NCI-H2081 treated with DMSO at 0.1 percent for 48 hours (cell line): ENCODE measurements at places on chromosomes 12 and 14.
A peak's percentile ranks its signal among the peaks of the same experiment; 100 is the strongest.

GRCh38 chr14:52402812-52403526, 88.9 kb downstream of the PTGER2 start:
- DNase-seq = no peak

DNA sequence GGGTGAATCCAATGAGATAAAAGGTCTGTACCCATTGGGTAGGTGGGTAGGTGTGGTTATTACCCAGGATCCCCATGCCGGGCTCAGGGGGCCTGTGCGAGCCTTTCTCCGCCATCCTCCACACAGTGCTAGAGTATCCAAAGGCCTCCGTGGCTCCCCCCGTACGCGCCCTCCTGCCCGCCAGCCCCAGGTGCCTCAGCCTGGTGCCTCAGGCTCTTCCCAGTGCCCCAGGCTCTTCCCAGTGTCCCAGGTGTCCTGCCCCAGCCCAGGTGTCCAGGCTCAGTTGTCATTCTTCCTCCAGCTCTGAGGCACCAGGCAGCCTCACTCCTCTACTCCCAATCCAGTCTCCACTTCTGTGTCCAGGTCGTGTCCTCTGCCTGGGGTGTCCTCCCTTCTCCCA, 27.6 kb upstream of the YY1 start:
- no peak for DNase-seq

- no peak for DNase-seq
Observed at GRCh38 chr14:99512110-99512449, 30.9 kb downstream of the CCNK start.

GRCh38 chr12:31897781-31898503, 61.3 kb upstream of the RESF1 start:
- DNase-seq = peak; percentile 9

- DNase-seq = no peak
Observed at GRCh38 chr14:103141117-103141796, 18.0 kb downstream of the TNFAIP2 start.

GRCh38 chr12:128820253-128820652, 3.5 kb downstream of the SLC15A4 start:
- DNase-seq = no peak

DNA sequence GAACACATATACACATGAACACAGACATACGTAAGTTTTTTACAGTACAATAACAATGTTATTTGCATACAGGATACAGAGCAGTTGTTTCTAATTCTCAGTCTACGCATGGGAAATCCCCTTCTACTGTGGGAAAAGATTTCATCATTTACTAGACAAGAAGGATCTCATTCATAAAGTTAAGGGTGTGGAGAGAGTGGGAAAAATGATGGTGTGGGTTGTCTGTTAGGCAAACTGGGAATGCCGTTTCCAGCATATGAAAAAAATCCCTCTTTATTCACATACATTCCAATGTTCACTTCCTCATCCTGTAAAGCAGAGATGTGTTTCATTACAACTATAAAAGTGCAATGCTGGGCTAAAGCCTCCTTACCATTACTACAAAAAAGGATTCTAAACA, 120.9 kb downstream of the SINHCAF start:
- DNase-seq = no peak

DNA sequence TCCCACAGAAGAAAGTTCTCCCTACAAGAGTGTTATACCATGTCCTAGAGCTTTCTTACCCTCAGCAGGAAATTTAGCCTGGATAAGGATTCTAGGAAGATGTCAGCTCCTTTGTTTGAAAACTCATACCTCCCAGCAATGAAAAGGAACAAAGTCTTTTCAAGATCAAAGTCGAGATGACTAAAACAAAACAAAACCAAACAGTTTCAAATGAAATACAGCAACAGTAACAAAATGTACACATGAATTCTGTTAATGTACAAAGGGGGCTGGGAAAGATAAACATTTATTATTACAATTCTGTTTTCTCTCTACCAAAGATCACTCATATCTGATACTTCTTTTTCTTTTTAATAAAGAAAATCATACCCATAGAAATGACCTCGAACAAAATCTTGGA, 36.8 kb downstream of the SPX start:
- DNase-seq = no peak

GRCh38 chr12:39277416-39277815, 165.5 kb downstream of the KIF21A start:
- no peak for DNase-seq

DNA sequence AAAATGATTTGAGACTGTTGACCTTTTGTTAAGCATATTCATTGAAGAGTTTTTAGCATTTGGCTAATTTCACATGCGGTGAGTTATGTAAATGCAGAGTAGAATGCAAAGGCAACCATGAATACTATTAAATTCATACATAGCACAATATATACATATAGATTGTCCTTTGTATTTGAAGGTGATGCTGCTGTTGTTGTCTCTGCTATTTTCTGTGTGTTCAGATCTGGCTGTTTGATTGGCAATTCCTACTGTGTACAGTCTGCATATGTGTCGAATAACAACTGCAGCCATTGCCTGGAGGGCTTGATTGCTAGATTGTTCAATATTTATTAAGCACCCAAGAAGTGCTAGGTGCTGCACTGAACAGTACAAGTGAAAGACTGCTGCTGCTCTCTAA, 187.4 kb downstream of the FOXG1 start:
- no peak for DNase-seq

- DNase-seq = no peak
Observed at GRCh38 chr12:65756956-65757511, 67.2 kb upstream of the HMGA2 start.

GRCh38 chr14:77375973-77376770, 722 bp downstream of the TMED8 start:
- no peak for DNase-seq

DNA sequence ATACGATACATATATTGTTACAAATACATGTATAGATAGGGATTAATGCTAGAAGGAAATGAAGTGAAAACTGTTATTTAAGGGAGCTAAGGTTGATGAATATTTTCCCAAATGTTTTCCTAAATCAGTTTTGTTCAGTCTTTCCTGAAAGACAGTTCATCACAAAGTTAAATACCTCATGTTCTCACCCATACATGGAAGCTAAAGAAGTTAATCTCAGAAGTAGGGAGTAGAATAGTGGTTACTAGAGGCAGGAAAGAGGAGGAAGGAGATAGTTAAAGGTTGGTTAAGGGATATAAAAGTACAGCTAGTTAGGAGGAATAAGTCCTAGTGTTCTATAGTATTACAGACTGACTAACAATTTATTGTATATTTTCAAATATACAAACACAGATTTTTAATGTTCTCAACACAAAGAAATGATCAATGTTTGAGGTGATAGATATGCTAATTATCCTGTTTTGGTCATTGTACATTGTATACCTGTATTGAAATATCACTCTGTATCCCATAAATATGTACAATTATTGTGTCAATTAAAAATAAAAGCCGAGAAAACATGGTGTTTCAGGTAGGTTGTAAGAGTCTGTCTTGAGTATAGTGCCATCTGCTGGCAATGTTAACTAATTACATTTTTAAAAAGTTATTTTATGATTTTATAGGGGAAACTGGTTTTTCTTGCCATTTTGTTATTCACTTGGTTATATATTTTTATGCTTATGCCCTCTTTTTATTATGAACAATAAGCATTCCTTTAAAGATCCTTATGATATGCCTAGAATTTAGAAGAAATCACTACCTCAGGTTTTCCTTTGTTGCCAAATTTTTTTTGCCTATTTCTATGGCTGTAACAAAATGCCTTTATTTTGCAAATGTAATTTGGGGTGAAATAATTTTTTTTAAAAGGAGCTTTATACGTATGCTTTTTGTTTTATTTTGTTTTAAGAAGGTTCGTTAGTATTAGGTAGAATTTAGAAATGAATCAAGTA, 26.9 kb downstream of the ZDHHC17 start:
- DNase-seq = peak; percentile 30

DNA sequence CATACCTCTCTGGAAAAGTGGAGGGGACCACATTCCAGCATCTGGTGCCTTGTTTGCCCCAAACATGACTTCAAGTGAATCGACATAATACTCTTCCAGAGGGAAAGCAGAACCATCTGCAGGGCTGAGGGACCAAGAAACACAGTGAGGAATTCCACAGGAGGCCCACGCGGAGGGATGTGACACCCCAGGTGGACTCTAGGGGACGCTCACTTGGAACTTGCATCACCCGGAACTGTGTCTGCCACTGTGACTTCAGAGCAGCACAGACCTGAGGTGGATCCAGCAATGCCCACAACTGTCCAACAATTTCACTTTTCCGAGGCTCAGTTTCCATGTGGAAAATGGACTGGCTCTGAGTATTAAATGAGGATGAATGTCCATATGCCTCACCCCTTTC, 14.3 kb upstream of the CLMN start:
- DNase-seq = no peak

DNA sequence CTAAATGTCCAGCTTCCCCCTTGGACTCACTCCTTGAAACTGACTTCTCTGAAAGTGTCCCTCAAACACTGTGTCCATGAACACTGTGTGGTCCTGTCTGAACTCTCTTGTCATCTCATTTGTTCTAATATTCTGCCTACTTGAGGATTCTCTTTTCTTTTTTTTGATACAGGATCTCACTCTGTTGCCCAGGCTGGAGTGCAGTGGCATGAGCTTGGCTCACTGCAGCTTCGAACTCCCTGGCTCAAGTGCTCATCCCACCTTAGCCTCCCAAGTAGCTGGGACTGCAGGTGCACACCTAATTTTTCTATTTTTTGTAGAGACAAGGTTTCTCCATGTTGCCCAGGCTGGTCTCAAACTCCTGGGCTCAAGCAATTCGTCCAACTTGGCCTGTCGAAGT, 4.9 kb upstream of the HEBP1 start:
- no peak for DNase-seq

- no peak for DNase-seq
Observed at GRCh38 chr14:73203527-73203926, 33.8 kb upstream of the PAPLN start.

DNA sequence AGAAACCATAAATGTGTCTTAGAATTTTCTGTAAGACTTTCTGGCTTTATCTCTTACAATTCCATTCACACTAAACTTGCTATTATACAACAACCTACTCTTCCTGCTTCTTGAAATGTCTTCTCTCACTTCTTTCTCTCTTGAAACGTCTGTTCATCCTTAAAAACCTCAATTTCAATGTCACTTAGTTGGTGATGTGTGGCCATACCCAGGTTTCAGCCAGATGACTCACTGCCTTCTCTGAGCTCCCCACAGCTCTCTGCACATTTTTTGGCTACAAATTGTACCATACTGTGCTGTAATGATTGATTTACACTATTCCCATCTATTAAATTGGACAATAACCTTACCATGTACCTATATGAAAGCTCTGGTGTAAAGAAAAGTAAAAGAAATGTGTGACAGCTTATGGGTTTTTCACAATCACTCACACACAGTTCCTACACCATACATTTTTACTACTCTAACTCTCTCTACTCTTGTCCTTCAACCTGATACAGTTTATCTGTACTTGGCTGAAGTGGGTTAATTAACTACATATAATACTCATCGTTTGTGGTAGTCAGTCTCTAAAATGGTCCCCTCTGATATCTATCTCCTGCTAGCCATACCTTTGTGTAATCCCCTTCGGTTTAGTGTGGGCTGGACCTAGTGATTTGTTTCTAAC, 222.1 kb downstream of the NELL2 start:
- no peak for DNase-seq

GRCh38 chr14:90717916-90718315, 98.3 kb downstream of the TTC7B start:
- no peak for DNase-seq
